ENCODE measurements at places on chromosomes 11 and 22.

- DNase-seq, result peak; percentile 67
Measured at GRCh38 chr11:3001496-3001895, 9.4 kb upstream of the NAP1L4 start.

DNA sequence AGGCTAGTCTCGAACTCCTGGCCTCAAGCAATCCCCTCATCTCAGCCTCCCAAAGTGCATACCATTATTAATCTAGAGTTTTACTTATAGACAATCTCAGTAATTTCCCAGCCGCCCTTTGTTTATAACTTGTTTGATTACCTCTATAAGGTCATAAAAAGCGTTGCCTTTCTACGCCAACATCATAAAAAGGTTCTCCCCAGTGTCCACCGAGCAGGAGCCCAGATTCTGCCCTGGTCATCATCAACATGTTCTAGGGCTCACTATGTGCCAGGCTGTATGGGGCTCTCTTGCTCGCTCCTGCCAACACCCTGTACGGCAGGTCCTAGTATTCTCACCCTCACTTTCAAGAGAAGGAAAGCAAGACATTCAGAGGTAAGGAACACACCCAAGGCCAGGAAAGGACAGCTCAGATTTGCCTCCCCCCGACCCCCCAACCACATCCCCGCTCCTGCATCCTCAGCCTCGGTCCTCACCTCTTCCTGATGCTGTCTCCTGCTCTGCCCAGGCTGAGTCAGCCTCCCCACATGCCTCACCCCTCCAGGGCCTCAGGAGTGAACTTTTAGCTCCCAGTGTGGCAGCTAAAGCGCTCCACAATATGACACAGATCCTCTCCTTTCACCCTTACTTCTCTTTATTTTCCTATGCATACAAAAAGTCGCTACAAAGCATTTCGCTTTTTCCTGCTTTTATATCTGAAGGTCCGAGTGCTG is 14.3 kb downstream of the ARFGAP3 start:
- peak; percentile 52 for DNase-seq

GRCh38 chr22:49738006-49738405 is 89.7 kb downstream of the BRD1 start:
- DNase-seq, result no peak

DNA sequence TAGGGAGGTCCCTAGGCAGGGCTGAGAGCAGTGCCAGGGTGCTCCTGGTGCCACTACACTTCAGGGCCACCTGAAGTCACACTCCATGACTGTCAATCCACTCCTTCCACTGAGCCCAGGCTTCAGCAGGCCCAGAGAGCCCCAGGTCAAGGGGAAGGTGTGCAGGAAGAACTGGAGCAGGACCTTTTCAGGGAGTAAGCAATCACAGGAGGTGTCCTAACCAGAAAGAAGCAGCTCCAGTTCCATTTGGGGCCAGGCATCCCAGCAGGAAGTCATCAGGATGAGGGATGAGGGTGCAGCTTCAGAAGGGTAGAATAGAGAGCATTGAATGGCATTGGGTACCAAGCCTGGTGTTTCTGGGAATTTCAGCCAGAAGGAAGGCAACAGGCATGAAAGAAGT is 556.5 kb downstream of the INSC start:
- no peak for DNase-seq

DNA sequence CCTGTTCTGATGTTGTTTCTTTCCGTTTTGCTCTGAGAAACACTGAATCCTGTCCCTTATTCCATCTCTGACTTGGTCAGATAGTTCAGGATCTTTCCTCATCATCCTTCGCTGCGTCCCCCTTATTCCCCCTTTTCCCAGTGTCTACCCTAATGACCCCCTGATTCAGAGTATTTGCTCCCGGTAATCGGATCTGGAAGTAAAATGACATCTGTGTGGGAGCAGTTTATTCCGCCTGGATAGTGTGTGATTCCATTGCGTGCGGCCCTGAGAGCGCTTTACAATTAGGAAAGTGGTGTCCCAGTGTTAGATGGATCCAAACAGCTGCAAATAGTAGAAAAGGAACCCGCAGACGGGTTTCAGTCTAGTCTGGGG is 606 bp downstream of the DRG1 start:
- no peak for DNase-seq

GRCh38 chr22:22341736-22342135 is 97.2 kb downstream of the VPREB1 start:
- no peak for DNase-seq

DNA sequence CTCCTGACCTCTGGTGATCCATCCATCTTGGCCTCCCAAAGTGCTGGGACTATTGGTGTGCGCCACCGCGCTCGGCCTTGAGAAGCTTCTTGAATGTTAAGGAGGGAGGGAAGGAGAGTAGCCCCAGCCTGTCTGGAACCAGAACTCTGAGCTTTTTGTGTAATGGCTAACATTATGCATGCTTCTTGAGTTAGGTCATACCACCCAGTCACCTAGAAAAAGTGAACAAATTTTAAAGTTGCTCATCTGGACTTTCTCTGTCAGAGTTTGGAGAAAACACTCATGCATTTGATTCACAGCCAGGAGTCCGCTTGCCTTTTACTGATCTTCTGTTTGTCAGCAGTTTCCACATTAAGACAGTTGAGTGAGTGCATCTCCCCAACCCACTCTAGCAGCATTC is 82.1 kb downstream of the PPP6R3 start:
- DNase-seq, result no peak

GRCh38 chr11:60887556-60887955 is 18.8 kb downstream of the PRPF19 start:
- peak; percentile 38 for DNase-seq

DNA sequence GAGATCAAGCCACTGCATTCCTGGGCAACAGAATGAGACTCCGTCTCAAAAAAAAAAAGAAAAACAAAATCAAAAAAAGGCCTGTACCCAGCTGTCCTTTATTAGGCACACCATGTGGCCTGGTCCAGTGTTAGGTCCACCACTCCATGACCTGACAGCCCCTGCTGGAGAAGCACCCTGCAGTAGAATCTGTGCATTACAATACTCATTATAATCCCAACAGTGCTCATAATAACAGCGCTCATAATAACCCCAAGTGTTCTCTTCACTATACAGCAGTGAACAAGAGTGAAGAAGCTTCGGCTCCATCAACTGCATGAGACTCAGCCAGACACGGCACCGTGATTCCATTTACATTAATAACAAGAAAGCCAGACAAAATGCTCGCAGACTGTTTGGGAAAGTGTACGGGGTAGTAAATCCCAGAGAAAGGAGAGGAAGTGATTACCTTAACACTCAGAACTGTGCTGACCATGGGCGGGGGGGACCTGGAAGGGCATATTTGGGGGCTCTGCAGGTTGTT is 8.9 kb upstream of the EHD1 start:
- no peak for DNase-seq

GRCh38 chr11:61732705-61733104 is 19.7 kb upstream of the MYRF start:
- DNase-seq, result no peak

- DNase-seq, result no peak
Measured at GRCh38 chr11:78210000-78210608, 21.4 kb downstream of the USP35 start.

GRCh38 chr11:7909585-7910285 is 21.3 kb downstream of the OR10A6 start:
- DNase-seq, result no peak

GRCh38 chr11:61413496-61413895 is 16.3 kb downstream of the CPSF7 start:
- DNase-seq, result no peak

DNA sequence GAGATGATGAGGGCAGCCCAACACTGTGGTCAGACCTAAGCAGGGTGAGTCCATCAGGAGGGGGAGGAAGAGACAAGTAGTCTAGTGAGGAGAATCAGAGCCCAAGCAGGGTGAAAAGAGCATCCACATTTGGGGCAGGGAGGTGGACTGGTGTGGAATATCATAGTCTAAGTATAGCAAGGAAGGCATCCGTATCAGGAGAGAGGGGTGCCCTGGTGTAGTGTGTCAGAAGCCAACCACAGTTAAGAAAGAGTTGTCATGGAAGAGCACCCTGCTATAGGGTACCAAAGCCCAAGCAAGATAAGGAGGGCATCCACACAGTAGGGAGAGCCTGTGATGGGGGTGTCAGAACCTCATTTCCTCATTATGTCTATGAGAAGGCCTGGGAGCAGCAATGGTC is 45.3 kb downstream of the PAK1 start:
- DNase-seq, result no peak

DNA sequence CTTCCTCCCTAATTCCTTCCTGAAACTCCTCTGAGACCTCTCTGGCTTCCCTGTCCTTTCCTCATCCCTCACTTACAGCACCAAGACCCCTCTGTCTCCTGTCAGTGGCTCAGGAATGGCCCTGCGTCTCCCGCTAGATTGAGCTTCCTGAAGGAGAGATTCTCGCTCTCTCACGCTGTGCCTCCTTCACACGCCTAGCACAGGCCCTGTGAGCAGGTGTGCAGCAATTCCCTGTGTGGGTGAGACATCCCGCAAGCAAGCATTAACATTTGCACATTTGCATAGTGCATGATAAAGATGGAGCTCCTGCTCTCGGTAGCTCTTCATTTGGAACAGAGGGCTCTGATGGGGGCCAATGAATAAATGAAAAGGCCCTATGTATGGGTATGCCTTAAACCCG is 159.8 kb downstream of the ADAMTS15 start:
- no peak for DNase-seq

DNA sequence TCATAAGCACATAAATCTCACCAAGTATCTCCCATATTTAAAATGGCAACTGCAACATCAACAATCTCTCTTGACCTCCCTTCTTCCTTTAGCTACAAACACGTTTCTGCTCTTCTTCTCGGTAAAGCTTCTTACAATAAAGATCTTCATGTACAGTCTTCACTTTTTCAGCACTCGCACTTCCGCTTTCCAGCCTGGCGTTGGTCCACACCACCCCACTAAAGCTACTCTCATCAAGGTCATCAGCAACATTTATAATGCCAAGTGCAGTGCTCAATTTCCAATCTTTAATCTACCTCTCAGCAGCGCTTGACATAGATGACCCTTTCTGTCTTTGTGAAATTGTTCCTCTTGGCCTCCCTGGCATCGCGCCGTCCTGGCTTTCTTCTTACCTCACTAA is 33.6 kb downstream of the NTM start:
- DNase-seq, result no peak

DNA sequence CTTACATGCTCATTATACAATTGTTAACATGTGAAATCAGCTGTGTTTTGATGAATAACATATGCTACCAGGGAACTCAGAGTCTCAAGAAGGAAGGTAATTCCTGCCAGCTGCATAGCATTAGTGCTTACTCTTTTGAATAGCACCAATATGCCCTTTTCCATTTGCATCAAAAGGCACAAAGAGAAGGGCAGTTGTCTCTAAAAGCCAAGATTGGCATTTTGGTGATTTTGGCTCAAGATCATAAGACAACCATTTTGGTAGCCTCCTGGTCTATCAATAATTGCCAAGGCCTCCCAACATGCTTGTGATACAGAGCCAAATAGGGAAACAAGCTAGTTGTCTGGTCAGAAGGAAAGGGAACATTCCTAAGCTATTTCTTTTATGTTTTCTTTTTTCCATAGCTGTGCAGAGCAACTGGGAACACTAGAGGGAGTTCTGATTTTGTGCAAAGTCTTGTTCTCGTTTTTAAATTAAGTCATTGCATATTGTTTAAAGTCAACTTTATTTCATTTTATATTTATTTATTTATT is 416.7 kb upstream of the CHORDC1 start:
- no peak for DNase-seq

DNA sequence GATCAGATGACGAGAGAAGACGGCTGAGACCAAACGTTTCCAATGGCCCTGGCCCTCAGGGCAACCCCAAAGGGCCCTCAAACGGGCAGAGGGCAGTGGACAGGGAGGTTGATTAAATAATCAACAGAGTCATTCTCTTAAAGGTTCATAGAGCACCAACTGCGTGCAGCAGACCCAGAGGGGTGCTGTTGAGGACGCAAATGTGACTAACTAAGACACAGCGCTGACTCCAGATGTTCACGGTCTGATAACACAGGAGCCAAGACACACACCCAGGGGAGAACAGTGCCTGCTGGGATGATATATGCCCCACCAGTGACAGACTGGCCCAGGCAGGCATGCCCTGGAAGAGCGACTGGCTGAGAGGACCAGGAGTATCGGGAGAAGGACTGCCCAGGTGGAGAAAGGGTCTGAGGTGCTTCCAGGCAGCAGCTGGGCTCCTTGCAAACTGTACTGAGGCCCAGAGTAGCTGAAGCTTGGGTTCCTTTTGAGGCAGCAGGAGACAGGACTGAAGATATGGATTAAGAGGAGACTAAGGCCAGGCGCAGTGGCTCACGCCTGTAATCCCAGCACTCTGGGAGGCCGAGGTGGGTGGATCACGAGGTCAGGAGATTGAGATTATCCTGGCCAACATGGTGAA is 7.7 kb downstream of the VWCE start:
- no peak for DNase-seq

DNA sequence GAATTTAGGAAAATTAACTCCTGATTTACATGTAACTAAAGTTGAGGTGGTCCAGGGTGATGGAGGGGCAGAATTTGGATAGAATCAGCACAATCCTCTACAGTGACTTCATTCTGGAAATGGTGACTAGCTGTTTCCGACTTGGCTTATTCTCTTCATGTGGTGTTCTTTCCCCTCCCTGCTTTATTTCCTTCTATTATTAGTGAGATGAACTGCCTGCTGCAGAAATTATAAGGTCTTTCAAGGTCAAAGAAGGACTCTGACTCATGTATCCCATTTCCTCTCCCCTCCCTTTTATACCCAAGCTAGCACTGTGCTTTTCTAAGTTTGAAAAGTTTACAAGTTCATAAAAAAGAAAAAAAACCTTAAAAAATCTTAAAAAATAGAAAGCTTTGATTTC is 12.2 kb upstream of the MRPL17 start:
- no peak for DNase-seq

Measured in prostate gland (tissue), 2 donors.